SW 1271 (cell line): ENCODE measurements at places on chromosomes 12 and 14.

DNA sequence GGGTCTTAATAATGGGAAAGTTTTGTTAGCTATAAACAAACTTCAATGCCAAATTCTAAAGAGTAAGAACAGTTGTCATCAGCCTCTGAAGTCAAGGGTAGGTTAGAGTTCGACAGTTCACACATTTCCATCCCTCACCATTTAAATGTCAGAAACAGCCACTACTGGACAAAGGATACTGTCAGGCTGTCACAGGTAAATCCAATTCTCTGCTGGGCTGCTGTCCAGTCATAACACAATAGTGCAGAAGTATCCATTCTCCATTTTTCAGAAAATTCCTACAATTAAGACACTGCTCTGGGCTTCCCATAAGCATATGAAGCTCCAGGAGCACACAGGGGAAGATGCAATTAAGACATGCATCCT is 221.4 kb downstream of the RPS29 start:
- DNase-seq, result no peak

GRCh38 chr14:63045234-63045611 is at the start of gene KCNH5:
TSS of gene KCNH5 (minus strand) at chr14:63045458. CDS start at chr14:63045186, 272 bp downstream.
- no peak for DNase-seq

DNA sequence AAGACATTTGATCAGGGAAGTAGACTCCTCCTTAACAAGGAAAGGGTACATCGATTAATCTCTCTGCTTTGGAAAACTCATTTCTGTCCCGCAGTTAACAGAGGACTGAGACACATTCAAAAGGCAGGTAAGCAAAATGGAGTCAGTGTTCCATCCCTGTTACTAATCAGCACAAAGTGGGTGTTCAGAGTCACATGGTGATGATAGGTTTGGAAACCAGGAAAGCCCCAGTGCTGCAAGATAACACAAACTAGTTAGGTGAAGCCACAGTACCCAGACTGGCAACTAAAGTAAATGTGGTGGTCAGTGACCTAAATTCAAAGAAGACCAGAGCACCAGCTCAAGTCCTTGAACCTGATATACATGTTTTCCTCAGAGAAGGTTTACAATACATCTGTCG is 1.8 kb downstream of the OR4K17 start:
- no peak for DNase-seq

DNA sequence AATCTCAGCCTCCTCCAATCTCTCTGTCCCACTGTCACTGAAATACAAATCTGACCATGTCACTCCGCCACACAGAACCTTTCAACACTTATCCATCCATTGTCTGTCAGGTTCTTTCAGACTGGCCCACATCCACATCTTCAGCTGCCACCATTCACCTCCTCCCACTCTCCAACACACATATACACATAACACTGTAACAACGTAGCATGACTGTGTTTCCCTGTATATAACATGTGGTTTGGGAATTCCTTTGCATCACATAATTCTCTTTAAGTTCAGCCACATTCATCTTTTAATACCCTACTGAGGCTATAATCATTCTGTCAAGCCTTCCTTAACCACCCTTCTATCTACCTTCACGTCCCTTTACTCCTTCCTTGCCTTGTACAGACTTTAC is 99.2 kb downstream of the PPP2R5E start:
- no peak for DNase-seq

- peak; percentile 98 for DNase-seq
These were observed at the start of gene NCAPD2 for GRCh38 chr12:6493497-6494257. TSS of gene NCAPD2 (plus strand) at chr12:6494102. CDS start at chr12:6495099, 997 bp downstream.

GRCh38 chr12:108553799-108554198 is 7.2 kb downstream of the SART3 start:
- DNase-seq, result no peak
